ENCODE measurements at places on chromosomes 5 and 9. TPM values are rescaled to one million over a fixed set of nuclear protein-coding genes. Genes with fewer than 3 reads are reported as not detected.

- DNase-seq: no peak
Measured at GRCh38 chr9:115263371-115264075, 145.6 kb upstream of the TNC start.

MAMDC2 gene
- total RNA-seq: not detected

PPIP5K2 gene
- 45.6 TPM for total RNA-seq

PCDHAC2 gene
- not detected for total RNA-seq

ARSB gene
- 4.4 TPM for total RNA-seq

GRCh38 chr9:127417131-127418036 is 6.8 kb upstream of the ZNF79 start:
- no peak for DNase-seq

DNA sequence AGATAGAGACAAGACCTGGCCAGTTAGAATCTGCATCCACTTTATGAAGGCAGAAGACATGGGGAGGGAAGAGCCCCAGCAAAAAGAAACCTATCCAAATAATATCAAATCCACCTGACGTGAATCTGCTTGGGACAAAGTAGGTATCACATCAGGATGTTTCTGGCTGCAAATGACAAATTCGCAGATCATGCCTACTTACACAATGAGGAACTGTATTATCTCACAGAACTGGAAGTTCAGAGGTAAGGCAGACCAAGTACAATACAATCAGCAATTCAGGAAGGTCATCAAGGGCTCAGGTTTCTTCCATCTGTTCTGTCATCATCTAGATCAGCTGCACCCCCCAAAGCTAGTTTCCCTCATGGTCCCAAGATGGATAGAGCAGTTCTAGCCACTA is 13.2 kb upstream of the NR4A3 start:
- DNase-seq: no peak

DNA sequence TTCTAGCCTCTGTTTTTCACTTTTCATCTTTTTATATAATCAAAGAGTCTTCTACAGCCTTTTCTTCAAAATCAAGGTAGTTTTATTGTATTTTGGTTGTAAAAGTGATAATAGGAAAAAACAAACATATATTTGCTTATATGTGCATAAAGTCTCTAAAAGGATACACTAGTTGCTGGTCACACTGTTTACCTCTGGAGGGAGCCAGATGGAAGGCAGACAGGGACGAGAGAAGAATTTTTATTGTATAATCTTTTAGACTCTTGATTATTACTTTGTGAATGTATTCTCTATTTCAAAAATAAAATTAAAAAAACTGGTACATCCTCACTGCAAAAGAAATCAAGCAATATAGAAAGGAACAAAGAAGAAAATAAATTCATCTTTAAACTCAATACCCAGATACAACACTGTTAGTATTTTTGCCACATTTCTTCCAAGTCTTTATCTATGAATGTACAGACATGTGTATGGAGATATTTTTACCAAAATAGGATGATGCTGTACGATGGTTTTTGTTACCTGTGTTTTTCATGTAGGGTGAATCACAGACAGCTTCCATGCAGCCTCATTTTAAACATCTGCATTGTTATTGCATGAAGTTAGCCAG is 6.1 kb upstream of the RNF183 start:
- DNase-seq: peak; percentile 55

C5orf63 gene
- total RNA-seq: 5.1 TPM

GLDC gene
- total RNA-seq: not detected

GRCh38 chr9:9799287-9799686 is 813.5 kb downstream of the PTPRD start:
- no peak for DNase-seq

SAXO1 gene
- 0.34 TPM for total RNA-seq

DNA sequence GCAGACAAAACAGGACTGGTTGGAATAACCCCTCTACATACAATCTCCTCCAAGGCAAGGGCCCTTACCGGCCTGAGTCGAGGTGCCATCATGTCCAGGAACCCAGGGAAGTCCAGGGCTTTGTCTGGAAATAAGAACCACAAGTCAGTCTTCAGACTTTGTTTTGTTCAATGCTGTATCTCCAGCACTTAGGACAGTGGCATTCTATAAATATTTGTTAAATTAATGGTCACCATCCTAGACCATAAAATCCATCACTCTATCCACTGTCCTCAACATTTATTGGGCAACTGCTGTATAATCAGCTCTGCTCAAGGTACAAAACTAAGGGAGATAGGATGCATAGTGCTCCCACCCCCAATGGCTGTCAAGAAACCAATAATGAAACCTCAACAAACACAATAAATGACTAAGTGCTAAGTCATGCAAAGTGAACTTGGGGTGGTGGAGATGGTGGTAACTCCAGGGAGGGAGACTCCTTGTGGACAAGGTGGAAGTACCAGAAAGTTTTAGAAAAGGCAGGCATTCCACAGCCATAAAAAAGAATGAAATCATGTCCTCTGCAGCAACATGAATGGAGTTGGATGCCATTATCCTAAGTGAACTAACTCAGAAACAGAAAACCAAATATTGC is 5.0 kb downstream of the RELL2 start:
- no peak for DNase-seq

SYK gene
- 1.1 TPM for total RNA-seq

GRCh38 chr9:121915304-121915625 is 177.8 kb downstream of the TTLL11 start:
- DNase-seq: no peak

KIF12 gene
- total RNA-seq: not detected

GRCh38 chr9:83469722-83470121 is 68.5 kb downstream of the FRMD3 start:
- no peak for DNase-seq

ABLIM3 gene
- not detected for total RNA-seq

GRCh38 chr9:27333241-27334052 is 36.5 kb upstream of the EQTN start:
- no peak for DNase-seq

DNA sequence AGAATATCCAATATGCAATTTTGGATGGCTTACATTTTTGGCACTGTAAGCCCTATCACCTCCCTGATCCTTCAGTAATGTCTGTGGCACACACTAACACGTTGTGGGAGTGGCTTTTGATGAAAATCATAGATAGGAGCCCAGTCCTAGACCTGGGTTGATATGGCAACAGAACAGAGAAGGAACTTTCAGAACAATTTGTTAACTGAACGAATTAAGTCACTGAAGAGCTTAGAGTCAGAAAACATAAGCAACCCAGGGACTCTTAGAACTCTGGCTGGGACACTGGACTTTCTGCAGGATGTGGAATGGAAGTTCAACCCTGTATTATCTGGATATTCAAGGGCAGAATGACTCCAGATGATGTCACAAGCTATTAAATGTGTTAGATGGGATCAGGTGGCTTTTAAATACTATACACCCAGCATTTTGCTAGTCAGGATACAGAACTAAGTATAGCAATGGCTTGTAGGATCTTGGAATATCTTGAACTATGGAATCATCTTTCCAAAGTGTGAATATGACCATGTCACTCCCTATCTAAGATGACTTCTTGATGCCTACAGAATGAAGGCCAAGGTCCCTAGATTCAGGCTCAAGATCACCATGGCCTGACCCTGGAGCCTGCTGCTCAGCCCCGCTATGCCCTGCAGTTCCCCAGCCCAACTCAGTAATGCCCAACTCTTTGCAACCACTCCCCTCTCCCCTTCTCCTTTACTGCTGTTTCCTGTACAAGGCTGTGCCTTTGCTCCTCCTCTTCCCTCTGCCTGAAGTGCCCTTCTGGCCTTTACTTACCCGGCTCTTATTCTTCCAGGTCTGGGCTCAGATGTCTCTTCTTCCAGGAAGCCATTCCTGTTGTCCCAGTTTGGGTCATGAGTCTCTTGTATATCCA is 42.8 kb downstream of the VLDLR start:
- DNase-seq: no peak
